Stimulated activated CD4-positive, alpha-beta T cell treated with anti-CD3 and anti-CD28 coated beads, Interleukin-4, amount 100 ng/mL, for 4 hours (primary cell): ENCODE measurements at places on chromosomes 5 and 9.

GRCh38 chr5:128234928-128235641, 151.5 kb downstream of the SLC12A2 start:
- no peak for DNase-seq

GRCh38 chr5:102561894-102562760, 63.3 kb upstream of the SLCO6A1 start:
- no peak for DNase-seq

- no peak for DNase-seq
These were observed 33.3 kb downstream of the AHRR start for GRCh38 chr5:354581-355378.

DNA sequence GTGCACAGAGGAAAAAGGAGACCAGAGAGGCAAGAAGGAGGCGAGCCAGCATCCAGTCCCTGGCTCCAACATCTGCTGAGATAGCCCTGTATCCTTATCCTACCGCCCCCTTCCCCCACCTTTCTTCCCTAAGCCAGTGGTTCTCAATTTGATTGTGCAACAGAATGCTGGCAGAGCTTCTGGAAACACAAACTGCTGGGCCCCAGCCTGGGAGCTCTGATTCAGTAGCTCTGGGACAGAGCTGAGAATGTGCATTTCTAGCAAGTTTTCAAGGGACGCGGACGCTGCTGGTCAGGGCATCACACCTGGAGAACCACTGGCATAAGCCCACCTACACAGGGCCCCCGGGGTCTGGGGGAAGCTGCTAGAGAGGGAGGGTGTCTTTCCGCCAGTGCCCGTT, 21.1 kb downstream of the AK8 start:
- no peak for DNase-seq

- no peak for DNase-seq
These were observed 1786.4 kb upstream of the WWC1 start for GRCh38 chr5:166505067-166505466.

GRCh38 chr5:112186401-112186990, 232.6 kb downstream of the EPB41L4A start:
- no peak for DNase-seq

DNA sequence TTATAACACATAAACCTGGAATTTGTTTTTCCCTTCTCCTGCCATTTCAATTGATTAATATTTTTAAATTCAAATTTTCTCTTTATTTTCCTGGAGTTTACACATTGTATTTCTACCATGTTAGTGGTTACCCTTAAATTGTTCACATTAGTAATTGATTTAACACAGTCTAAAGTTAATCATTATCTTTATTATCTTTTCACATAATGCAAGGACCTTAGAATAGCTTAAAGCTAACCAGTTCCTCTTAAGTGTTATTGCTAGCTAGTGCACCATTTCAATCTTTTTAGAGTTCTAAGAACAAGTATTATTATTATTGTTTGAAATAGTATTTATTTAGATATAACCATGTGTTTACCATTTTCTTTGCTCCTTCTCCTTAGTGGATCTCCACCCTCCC, 251.2 kb upstream of the FBXL7 start:
- no peak for DNase-seq

DNA sequence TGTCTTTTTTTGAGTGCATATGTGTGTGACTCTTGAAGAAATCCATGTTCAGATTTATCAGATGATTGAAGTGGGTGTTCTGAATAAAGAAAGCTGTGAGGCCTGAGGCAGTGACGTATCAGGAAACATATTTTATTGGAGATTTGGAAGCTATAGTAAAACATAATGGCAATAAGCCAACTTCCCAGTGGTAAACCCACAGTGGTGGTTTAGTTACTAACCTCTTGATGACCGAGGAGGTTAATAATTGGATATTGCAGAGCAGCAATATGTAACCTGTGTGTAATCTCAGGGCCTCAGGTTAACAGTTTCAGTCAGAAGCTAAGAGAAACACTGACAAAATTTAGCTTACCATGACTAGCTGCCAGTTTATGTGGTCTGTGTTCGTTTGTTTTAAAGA, 6.9 kb downstream of the RGMB start:
- no peak for DNase-seq
